ENCODE measurements at places on chromosomes 4 and X.

DNA sequence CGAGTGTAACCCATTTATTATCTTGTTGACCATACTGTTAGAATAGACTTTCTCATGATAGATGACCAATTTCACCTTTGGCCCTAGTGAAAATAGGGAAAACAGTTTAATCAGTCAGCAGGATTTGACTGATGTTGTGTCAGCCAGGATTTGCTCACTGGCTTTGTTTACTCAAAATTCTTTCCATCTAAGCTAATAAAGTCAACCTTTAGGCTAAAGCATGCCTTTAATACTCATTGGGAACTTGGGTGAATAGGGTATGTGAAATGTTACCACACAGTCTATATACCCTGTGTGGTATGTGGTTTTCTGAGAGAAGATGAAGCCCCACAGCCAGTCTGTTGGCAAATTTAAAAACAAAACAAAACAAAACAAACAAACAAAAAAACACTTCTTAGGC, 18.7 kb upstream of the SPANXB1 start:
- DNase-seq: no peak

DNA sequence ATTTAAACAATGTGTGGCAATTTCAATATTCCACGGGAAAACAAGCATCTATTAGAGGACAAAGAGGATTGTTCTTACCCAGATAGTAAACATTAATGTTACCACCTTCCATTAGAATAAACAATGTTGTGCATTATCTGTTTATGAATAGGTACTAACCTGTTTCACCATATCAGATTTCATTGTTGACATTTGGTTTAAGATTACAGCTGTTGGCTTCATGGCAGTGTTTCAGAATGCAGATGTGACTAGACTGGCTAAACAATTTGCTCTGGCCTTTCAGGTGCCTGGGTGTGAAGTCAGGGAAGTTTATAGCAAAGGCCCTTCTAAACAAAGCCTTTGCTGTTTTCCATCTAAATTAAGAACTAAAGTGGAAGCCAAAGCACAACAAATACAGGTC, 464.7 kb upstream of the FAM47C start:
- DNase-seq: no peak

DNA sequence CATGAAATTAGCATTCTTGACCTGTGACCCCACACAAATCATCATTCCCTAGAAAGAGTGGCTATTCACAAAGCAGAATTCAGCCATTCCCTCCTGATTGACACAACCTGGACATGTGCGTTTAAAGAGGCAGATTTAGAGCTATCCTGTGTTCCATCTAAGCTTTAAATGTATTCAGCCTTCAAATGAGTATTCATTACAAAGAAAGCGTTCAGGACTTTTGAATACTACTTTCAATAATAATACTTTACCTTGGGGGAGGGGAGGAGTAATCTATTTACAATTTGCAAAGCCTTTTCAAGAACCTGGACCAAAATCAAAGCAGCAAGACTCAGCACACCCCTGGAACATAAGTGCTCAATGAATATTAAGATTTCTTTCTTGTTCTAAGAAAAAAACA, 22.5 kb upstream of the GPC4 start:
- DNase-seq: no peak

GRCh38 chr4:130238121-130238520, 1142.2 kb downstream of the C4orf33 start:
- DNase-seq: no peak

GRCh38 chr4:68346461-68346860, 3.4 kb downstream of the YTHDC1 start:
- peak; percentile 48 for DNase-seq
